Effector memory CD4-positive, alpha-beta T cell (primary cell): ENCODE measurements at places on chromosomes 7 and 10.

- H3K4me1 ChIP-seq: peaks cover 43% of the 10 kb centered on the region
- DNase-seq: no peak
- no peaks in the 10 kb centered on the region for H3K27me3 ChIP-seq
- H3K27ac ChIP-seq: peak overlapping the region; percentile 42
- H3K36me3 ChIP-seq: peaks cover 5% of the 10 kb centered on the region
- H3K4me3 ChIP-seq: no peak overlapping the region
Measured at GRCh38 chr10:22597138-22597537, 117.2 kb downstream of the PIP4K2A start.

- DNase-seq: no peak
- H3K4me3 ChIP-seq: no peak overlapping the region
- no peak overlapping the region for H3K27ac ChIP-seq
- peaks cover 2% of the 10 kb centered on the region for H3K4me1 ChIP-seq
- no peaks in the 10 kb centered on the region for H3K27me3 ChIP-seq
Measured at GRCh38 chr7:36683111-36683510, 41.2 kb downstream of the AOAH start.

- peaks cover 3% of the 10 kb centered on the region for H3K4me1 ChIP-seq
- H3K36me3 ChIP-seq: no peaks in the 10 kb centered on the region
- H3K27ac ChIP-seq: no peak overlapping the region
Measured at GRCh38 chr10:13712837-13713581, 126.2 kb downstream of the PRPF18 start.

DNA sequence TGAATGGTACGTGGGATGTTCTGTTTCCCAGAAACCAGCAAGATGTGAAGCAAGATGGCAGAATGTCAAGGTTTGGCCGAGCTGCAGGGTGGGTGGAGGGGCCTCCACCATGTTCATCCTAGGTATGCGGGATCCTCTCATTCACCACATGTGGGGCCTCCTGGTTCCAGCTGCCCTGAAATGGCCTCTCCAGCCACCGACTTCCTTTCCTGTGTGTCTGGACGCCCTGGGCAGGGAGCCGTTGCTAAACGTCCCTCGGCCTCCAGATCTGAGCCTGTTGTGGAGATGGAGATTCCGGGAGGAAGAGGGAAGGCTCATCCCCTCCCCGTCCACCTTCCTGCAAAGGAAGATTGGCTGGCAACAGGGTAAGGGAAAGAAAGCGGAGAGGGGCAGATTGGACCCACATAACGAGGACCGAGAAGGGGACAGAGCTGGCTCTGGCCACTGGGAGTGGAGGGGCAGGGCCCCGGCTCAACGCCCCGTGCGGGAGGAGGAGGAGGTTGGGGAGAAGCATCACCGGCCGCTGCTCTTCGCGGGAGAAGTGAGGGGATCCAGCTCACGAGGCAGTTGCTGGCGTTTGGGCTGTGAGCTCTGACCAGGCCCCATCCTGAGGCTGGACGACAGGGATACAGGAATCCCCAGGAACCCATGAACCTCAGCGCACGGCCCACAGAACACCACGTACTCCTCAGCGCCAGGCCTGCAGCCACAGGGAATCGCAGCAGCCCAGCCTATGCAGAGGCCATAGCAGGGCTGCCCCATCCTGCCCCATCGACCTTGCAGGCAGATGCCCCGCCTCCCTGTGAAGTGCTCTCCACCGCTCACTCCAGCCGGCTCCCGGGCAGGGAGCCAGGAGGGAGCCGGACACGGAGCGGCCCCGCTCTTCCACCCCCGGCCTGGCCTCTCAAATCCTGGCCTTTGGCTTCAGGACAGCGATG, 98.3 kb downstream of the FOXL3 start:
- no peaks in the 10 kb centered on the region for H3K4me1 ChIP-seq
- H3K4me3 ChIP-seq: no peak overlapping the region
- H3K27ac ChIP-seq: no peak overlapping the region
- no peak for DNase-seq

- no peak overlapping the region for H3K4me3 ChIP-seq
- H3K27me3 ChIP-seq: no peaks in the 10 kb centered on the region
- no peaks in the 10 kb centered on the region for H3K4me1 ChIP-seq
- DNase-seq: no peak
- no peaks in the 10 kb centered on the region for H3K36me3 ChIP-seq
Measured at GRCh38 chr7:125828153-125828700, 898.6 kb upstream of the POT1 start.

DNA sequence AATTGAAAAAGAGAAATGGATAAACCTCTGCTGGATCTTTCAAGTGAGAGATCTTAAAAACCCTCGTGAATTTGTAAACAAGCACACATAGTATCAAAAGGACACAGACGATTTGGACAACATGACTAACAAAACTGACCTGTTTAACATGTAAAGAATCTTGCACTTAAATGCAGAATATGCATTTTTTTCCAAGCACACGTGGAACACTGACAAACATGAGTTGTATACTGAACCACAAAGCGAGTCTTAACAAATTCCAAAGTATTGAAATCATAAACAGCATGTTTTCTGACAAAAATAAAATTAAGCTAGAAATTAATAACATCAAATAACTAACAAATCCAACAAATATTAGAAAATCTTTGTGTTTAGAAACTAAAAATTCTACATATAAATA, 65.0 kb upstream of the ZNF746 start:
- no peak overlapping the region for H3K4me3 ChIP-seq
- no peaks in the 10 kb centered on the region for H3K27me3 ChIP-seq
- H3K4me1 ChIP-seq: no peaks in the 10 kb centered on the region

DNA sequence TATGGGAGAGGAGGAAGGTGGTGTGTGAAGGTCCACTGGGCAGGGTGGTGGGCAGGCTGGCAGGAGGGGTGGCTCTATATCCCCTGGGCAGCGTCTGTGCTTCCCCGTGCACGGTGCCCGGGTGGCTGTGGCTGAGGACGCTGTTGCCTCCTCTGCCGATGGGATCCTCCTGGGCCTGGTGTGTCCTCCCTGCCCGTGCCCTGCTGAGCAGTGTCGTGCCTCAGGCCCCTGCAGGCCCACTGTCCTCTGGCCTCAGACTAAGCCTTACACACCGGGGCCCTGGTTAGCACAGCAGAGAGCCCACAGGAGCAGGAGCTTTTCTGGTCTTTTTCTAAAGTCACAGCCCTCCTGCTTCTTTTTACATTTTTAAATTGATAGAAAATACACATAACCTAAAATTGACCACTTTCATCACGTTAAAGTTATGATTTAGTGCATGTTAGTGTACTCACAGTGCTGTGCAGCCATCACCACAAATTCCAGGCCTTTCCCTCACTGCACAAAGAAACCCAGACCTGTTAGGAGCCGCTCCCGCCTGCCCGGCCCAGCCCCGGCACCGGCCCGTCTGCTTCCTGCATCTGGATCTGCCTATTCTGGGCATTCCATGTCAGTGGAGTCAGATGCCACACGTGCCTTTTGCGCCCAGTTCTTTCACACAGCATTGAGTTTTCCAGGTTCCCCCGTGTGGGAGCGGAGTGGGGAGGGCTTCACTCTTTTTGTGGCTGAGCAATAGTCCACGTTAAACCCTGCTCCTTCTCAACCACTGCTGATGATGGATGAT, 19.4 kb downstream of the PFKFB3 start:
- no peaks in the 10 kb centered on the region for H3K4me1 ChIP-seq
- no peak for DNase-seq
- H3K4me3 ChIP-seq: no peak overlapping the region
- H3K27me3 ChIP-seq: no peaks in the 10 kb centered on the region
- H3K27ac ChIP-seq: no peak overlapping the region
- H3K36me3 ChIP-seq: peaks cover 89% of the 10 kb centered on the region

DNA sequence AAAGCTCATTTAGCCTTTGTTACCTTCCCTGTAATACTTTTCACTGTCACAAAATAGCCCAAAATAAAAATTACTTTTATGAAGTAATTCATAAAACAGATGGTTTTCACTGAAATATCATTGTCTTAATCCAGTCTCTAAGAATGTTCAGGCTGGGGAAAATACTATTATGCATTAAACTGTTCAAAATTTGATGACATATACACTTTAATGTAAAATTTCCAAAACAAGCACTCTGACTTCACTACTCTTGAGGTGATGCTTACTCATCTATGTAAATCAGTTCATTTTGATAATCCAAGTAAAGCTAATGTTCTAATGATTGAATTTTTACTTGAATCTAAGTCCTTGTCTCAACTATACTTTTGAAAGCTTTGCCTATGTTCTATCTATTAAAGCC, 127.9 kb downstream of the KMT2C start:
- no peaks in the 10 kb centered on the region for H3K4me1 ChIP-seq
- no peak for DNase-seq
- H3K27ac ChIP-seq: no peak overlapping the region
- H3K36me3 ChIP-seq: peaks cover 40% of the 10 kb centered on the region
- H3K27me3 ChIP-seq: no peaks in the 10 kb centered on the region

DNA sequence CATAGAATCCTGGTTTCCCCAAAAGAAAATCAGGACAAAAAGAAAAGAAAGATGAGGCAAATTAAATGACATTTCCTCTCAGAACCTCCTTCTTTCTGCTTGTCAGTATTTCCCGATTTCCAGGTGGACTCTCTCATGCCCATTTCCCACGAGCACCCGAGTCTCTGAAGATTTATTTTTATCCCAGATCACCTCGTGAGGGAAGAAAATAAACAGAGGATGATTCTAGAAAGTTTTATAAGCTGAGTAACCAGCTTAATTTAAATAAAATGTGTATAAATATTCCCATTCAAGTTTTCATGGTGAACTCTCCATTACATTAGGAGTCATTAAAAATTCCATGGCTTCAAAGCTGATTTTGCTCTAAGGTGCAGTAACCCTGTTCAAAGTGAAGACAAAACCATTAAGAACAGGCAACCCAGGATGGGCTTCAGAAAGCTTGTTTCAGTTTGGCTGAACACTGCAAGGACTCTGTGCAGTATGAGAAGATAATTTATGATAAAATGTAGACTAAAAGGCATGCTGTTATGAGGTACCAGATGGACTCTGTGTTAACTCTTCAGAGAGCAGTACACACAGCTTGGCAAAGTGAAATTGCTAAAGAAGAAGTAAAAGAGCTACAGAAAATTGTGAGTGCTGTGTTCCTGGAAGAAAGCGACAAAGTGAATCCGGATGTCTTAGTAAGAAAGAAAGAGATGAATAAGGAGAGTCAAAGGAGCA, 521.3 kb upstream of the LRRN3 start:
- no peak overlapping the region for H3K4me3 ChIP-seq
- H3K36me3 ChIP-seq: no peaks in the 10 kb centered on the region
- no peaks in the 10 kb centered on the region for H3K4me1 ChIP-seq
- no peak for DNase-seq
- H3K27ac ChIP-seq: no peak overlapping the region
- H3K27me3 ChIP-seq: no peaks in the 10 kb centered on the region

- H3K4me3 ChIP-seq: no peak overlapping the region
- DNase-seq: no peak
- H3K36me3 ChIP-seq: no peaks in the 10 kb centered on the region
- H3K27me3 ChIP-seq: no peaks in the 10 kb centered on the region
- H3K27ac ChIP-seq: no peak overlapping the region
Measured at GRCh38 chr10:25278180-25278579, 103.4 kb downstream of the GPR158 start.

GRCh38 chr7:131778601-131779000, 222.2 kb upstream of the PODXL start:
- no peak overlapping the region for H3K4me3 ChIP-seq
- H3K27ac ChIP-seq: no peak overlapping the region
- no peak for DNase-seq
- H3K4me1 ChIP-seq: no peaks in the 10 kb centered on the region
- H3K36me3 ChIP-seq: no peaks in the 10 kb centered on the region

DNA sequence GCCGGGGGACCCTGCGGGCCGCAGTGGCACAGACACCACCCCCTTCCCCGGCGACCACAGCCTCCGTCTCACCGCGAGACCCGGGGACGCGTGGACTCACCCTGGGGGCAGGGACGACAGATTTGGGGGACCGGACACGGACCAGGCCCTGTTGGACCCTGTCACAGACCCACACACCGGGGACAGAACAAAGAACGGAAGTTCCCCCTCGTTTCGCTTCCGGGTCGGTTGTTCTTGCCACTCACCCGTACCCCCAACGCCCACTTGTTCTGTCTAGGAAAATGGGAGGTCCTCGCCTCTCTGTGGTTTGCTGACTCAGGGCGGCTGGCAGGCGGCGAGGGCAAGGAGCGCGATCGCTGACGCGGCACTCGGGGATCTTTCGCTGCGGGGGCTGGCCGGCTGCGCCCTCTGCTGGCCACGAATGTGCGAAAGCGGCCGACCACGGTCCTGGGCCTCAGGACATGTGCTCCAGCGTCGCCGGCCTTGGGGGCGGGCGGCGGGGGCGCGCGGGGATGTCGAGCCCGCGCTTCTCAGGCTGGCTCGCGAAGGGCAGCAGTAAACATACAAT, at the start of gene ZNF3:
Gene ZNF3, minus strand, starts transcription at position 189 of the 568 bp plus-strand sequence. CDS start 4,366 bp downstream, outside the sequence.
- H3K27ac ChIP-seq: peak within 1 kb of the TSS; percentile 83
- peak within 1 kb of the TSS; percentile 80 for H3K4me3 ChIP-seq
- H3K27me3 ChIP-seq: no peaks in the 10 kb centered on the region
- DNase-seq: peak; percentile 96
- H3K36me3 ChIP-seq: peaks cover 16% of the 10 kb centered on the region

- H3K4me3 ChIP-seq: no peak overlapping the region
- H3K27ac ChIP-seq: no peak overlapping the region
- H3K4me1 ChIP-seq: no peaks in the 10 kb centered on the region
Measured at GRCh38 chr7:143223784-143224183, 1.9 kb downstream of the TAS2R40 start.

- H3K4me1 ChIP-seq: no peaks in the 10 kb centered on the region
- no peak for DNase-seq
- H3K4me3 ChIP-seq: no peak overlapping the region
- no peaks in the 10 kb centered on the region for H3K27me3 ChIP-seq
- H3K27ac ChIP-seq: no peak overlapping the region
- H3K36me3 ChIP-seq: no peaks in the 10 kb centered on the region
Measured at GRCh38 chr10:24114556-24114955, 94.4 kb upstream of the KIAA1217 start.

- H3K4me1 ChIP-seq: peaks cover 23% of the 10 kb centered on the region
- DNase-seq: no peak
- no peak overlapping the region for H3K27ac ChIP-seq
- H3K4me3 ChIP-seq: no peak overlapping the region
- H3K27me3 ChIP-seq: peaks cover 32% of the 10 kb centered on the region
- no peaks in the 10 kb centered on the region for H3K36me3 ChIP-seq
Measured at GRCh38 chr7:157281221-157281998, 55.4 kb upstream of the DNAJB6 start.

DNA sequence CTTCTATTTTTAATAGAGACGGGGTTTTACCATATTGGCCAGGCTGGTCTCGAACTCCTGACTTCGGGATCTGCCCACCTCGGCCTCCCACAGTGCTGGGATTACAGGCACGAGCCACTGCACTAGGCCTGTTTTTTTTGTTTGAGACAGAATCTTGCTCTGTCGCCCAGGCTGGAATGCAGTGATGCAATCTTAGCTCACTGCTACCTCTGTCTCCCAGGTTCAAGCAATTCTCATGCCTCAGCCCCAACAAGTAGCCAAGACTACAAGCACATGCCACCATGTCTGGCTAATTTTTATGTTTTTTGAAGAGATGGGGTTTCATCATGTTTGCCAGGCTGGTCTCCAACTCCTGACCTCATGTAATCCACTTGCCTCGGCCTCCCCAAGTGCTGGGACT, 73.7 kb downstream of the TYW1B start:
- H3K36me3 ChIP-seq: no peaks in the 10 kb centered on the region
- H3K4me3 ChIP-seq: no peak overlapping the region
- H3K4me1 ChIP-seq: no peaks in the 10 kb centered on the region
- no peak for DNase-seq
